AG10803 (cell line): ENCODE measurements at places on chromosomes 3 and 15.

GRCh38 chr3:144852999-144853398 is 881.4 kb downstream of the DIPK2A start:
- no peak for DNase-seq

DNA sequence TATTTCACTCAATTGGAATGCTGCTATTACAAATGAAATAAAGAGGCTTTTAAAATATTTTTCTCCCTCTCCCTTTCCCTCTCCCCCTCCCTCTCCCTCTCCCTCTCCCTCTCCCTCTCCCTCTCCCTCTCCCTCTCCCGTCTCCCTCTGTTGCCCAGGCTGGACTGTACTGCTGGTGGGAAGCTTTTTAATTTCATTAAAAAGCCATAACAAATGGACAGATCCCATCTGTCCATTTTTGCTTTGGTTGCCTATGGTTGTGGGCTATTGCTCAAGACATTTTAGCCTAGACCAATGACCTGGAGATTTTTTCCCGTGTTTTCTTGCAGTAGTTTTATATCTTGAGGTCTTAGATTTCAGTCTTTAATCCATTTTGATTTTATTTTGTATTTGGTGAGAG is 107.2 kb upstream of the LRRC3B start:
- no peak for DNase-seq

- DNase-seq: peak; percentile 55
Measured at GRCh38 chr3:38805765-38806386, 10.1 kb downstream of the SCN10A start.

DNA sequence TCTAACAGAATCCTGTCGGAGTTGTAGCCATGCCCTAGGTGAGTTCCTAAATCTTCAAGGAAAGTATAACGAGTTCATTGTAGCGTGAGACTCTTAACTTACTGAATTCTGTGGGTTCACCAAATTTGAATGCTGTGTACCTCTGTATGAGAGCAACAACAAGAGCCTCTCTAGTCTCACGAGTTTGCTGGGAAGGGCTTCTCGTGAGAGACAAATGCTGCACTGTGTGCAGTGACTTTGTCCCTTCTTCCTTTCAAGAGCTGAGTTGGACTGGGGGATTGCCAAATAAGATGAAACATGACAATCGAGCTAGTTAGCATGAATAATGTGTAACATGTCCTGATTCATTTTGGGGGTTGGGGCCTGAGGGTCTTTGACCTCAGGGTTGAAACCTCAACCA is 32.2 kb downstream of the KAT2B start:
- no peak for DNase-seq

DNA sequence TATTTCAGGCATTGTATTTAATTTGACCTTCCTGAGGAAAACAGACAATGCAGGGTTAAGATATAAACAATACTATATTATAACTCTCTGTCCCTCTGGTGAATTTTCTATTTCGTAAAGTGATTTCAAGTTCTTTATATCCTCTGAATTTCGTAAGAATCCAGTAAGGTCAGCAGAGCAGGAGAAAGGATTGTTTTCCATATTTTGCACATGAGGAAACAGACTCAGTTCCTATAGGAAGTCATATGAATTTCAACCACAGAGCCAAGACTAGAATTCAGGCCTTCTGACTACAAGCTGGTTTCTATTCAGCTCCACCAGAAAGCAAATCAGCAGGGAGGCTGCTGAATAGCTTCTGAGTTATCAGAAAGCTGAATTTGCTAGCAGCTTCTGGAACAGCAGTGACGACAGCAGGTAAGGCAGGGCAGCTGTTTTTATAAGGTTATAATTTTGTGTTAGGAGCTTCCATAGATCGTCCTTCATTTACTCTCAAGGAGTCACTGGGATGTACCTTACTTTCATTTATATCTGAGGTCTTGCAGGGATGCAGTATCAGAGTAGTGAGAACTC is 11.1 kb upstream of the PLAAT1 start:
- no peak for DNase-seq

DNA sequence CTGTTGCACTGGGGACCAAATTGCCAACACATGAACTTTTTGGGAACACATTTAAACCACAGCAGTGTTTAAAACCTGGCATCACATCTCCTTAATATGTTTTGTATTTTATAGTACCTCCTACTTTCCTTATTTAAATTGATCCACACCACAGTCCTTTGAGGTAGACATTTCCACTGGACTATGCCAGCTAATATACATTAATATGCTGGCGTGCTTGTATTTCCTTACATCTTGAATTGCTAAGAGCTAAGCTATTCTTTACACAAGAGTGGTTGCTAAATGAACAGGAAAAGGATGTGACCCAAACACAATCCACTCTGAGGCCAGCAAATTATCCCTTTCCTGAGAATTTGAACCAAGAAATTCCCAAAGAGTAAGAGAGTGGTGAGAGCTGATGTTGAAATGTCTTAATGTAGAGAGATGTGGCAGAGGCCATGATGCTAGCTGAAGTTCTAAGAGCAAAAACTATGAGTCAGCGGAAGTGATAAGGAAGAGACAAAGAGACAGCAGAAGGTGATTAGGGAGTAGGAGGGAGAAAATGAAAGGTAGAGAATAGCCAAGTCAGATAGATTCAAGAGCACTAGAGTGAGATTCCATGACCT is 131.2 kb downstream of the CD47 start:
- peak; percentile 29 for DNase-seq

DNA sequence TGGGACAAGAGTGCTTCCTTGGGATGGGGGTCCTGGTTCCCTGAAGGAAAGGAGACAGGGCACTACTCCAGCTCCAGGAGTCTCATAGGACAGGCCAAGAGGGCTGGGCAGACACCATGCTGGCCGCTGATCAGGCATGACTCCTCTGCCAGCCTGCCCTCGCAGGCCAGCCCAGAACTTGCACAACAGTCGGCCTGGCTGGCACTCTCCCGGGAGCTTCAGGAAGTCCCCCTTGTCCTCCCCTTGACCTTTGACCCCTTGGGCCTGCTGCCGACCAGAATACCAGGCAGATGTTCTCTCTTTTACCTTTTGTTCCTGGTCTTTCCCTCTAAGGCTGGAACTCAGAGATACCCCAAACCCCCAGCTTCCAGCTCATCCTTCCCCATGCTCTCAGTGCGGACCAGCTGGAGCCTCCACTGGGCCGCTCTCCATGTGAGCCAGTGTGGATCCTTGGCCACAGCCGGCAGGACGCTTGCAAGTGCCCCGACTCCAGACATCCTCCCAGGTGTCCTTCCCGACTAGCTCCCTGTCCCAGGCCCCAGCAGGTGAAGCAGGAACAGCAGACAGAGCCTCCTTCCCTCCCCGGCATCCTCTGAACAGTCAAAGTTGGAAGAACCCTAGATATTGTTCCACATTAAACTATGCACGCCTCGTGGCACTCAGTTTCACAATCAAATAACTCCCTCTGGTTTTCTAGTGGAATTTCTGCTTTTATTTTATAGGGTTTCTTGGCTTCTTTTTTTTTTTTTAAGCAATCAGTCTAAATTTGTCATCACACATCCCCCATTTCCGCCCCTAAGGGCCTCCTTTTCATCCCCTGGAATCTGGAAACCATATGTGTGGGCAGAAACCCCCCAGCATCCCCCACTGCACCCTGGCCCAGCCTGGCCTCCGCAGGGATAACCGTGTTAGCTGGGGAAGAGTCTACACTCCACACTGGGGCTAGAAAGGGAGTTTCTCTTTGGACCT is 15.7 kb downstream of the VPS18 start:
- DNase-seq: peak; percentile 83

GRCh38 chr3:192258721-192259120 is 468.6 kb downstream of the FGF12 start:
- no peak for DNase-seq

GRCh38 chr3:64294771-64295170 is 69.5 kb upstream of the PRICKLE2 start:
- DNase-seq: no peak

DNA sequence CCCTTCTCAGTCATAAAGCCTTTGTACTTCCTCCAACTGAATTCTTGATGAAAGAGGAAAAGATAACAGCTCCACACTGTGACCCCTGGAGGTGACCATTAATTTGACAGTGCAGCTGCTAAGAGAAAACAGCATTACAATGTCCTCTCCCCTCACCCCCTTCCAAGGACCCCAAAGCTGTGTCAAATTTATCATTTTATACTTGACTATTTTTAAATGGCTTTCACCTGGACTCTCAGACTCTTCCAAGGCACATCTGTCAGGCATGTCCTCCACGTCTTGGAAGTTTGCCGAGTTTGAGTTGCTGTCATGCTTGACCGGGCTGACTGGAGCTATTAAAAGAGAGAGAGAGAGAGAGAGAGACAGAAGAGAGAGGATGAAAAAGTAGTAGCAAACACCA is 236.5 kb downstream of the WDR72 start:
- DNase-seq: no peak

DNA sequence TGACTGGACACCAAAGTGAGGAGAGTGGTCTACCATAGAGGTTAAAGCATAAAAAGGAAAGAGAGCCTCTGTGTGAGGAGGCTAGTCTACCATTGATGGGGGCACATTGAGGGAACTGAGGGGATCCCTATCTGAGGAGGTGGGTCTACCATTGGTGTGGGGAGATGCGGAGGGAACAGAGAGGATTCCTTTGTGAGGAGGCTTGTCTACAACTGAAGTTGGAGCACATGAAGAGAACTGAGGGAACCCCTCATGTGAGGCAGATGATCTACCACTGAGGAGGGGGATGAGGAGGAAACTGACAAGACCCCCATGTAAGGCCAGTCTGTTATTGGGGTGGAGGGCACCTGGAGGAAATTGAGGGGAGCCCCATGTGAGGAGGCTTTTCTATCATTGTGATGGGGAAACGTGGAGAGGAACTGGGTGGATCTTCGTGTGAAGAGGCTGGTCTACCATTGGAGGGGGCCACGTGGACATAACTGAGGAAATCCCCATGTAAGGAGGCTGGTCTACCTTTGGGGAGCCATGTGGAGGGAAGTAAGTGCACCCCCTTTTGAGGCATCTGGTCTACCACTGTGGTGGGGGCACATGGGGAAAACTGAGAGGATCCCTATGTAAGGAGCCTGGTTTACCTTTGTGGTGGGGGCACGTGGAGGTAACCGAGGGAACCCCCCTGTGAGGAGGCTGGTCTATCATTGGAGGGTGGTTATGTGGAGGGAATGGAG is 160.1 kb downstream of the FBLN2 start:
- DNase-seq: no peak

- peak; percentile 72 for DNase-seq
Measured at GRCh38 chr3:36906504-36907149, 38.2 kb downstream of the TRANK1 start.
